ENCODE measurements at places on chromosomes 5 and 9. TPM values are rescaled to one million over a fixed set of nuclear protein-coding genes. Genes with fewer than 3 reads are reported as not detected.

FANCG gene
- total RNA-seq: 17.2 TPM

DRD1 gene
- not detected for total RNA-seq

- no peak for DNase-seq
Observed at GRCh38 chr9:33133186-33133585, 34.0 kb downstream of the B4GALT1 start.

DNA sequence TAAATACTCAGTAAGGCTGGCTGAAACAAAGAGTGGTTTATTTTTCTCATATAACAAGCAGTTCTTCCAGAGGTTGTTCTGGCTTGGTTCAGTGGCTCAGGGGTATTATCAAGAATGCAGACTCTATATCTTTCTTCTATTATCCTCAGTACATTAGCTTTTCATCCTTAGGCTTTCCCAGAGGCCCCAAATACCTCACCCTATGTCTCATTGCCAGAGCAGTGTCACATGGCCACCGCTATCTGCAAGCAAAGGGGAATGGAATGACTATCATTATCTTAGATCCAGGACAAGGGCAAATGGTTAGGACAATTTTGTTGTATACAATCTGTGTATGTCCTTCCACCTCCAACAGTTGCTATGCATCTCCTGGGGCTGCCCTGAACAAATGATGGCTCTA is 69.0 kb upstream of the SNX2 start:
- no peak for DNase-seq

CARTPT gene
- total RNA-seq: not detected

TMC1 gene
- not detected for total RNA-seq

THBS4 gene
- total RNA-seq: 0.98 TPM

DNA sequence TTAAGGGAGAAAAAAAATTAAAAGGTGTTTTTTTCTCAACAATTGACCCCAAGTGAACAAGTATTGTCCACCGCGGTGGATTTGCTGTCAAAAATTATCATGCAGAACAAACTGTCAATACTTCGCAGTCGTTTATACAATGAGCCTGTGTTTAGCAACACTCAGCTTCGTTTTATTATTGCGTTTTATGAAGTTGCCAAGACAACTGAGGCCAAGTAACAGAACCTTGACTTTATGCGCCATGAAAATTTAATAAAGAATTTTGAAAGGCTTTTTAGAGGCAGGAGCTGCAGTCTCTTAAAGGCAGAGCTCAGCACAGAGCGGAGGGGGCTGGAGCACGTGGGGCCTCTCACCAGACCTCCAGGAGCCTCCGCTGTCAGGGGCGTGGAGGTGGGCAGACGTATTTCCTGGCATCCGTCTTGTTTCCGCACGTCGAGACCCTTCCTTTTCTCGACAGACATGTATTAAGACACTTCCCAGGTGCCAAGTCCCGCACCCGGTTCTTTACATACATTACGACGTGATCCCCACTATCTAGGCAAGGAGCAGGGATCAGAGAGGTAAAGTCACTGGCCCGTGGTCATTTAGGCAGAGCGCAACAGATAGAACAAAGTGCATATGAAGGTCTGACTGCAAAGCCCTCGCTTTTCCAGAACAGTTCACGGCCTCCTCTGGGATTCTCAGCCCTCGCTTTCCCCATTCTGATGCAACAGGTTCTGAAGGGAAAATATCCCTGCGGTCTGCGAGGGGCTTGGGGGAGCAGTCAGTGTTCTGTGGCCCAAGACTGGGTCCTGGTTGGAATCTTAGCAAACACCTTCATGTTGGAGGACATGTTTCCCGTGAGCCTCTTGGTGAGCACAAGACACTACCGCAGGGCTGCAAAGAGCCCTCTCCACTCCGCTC is 164.4 kb downstream of the DAB2IP start:
- no peak for DNase-seq

DNA sequence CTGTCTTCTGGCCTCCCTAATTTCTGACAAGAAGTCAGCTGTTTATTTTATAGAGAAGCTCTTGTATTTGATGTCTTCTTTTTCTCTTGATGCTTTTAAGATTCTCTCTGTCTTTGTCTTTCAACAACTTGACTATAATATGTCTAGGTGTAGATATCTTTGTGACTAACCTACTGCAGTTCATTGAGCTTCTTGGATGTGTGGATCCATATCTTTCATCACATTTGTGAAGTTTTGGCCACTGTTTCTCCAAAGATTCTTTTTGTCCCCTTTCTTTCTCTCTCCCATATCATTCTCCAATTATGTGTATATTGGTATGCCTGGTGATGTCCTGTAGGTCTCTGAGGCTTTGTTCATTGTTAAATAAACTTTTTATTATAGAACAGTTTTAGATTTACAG is 16.7 kb downstream of the SPEF2 start:
- no peak for DNase-seq

NFX1 gene
- total RNA-seq: 34.1 TPM

GRCh38 chr9:35604578-35605350 is at the start of gene TESK1:
TESK1 (plus strand) TSS chr9:35605262; CDS start chr9:35605620, 358 bp downstream.
- no peak for DNase-seq

TMEFF1 gene
- not detected for total RNA-seq

DNA sequence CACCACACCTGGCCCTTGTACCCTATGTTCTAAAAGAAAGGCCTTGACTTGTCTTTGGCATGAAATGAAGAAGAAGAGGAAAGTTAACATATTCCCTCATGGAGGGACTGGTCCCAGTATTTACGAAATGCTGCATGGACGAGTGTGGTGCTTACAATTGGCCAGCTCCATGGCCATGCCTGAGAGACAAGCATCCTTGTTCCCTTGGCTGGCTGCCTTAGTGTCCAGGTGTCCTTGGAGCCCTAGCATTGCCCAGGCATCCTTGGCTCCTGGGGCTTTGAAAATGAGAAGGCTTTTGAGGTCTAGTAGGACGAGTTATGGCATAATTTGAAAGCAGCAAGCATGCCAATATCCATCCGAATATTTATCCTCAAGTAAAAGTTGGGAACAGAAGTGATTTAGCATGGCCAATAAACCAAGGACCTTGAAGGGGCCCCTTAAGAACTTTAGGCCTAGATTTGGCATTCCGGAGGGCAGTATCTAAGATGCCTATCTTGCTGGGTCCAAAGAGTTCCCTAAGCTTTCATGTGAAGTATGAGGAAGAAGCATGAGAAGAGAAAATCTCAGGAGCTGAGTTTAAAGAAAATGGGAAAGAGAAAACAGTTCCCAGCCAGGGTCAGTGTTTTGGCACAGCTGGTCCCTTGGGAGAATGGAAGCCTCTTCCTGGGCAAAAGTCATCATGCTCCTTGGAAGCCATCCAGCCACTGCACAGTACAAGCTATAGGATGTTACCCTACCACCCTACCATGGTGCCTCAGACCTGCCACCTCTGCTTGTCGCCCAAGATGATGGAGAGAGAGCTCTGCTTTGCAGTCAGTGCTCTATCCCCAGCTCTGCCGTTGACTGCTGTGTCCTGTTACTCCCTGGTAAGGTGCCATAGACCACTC is 91.0 kb downstream of the AOPEP start:
- DNase-seq: no peak

WDR38 gene
- total RNA-seq: not detected

GRCh38 chr5:178483620-178484019 is 106.6 kb downstream of the COL23A1 start:
- no peak for DNase-seq

CCDC192 gene
- total RNA-seq: not detected

GRCh38 chr5:53357439-53357838 is 123.0 kb upstream of the FST start:
- DNase-seq: no peak

GRCh38 chr5:2109566-2109965 is 226.8 kb upstream of the IRX4 start:
- DNase-seq: no peak

PDGFRB gene
- total RNA-seq: 173 TPM

GRCh38 chr5:139795074-139796001 is at the start of gene PSD2:
PSD2 (plus strand) TSS chr5:139795808; CDS start chr5:139809441, 13,633 bp downstream.
- no peak for DNase-seq

DNA sequence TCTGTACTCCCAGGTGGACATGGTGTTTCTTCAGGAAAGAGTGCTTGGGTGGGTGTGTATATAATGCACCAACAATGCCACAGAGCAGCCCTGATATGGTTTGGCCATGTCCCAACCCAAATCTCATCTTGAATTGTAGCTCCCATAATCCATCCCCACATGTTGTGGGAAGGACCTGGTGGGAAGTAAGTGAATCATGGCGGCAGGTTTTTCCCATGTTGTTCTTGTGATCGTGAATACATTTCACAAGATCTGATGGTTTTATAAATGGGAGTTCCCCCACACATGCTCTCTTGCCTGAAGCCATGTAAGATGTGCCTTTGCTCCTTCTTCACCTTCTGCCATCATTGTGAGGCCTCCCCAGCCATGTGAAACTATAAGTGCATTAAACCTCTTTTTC is 158.5 kb downstream of the NR3C1 start:
- DNase-seq: peak; percentile 52

BTNL8 gene
- not detected for total RNA-seq

PCDHGB6 gene
- total RNA-seq: 12.5 TPM

GRCh38 chr5:133123297-133123696 is 71.5 kb downstream of the HSPA4 start:
- no peak for DNase-seq

- DNase-seq: no peak
Observed at GRCh38 chr9:97563458-97564135, 62.1 kb downstream of the TMOD1 start.

- DNase-seq: peak; percentile 83
Observed at GRCh38 chr5:132370181-132370970, 866 bp downstream of the SLC22A5 start.

- DNase-seq: no peak
Observed at GRCh38 chr9:122207096-122207495, 21.7 kb downstream of the LHX6 start.

DNA sequence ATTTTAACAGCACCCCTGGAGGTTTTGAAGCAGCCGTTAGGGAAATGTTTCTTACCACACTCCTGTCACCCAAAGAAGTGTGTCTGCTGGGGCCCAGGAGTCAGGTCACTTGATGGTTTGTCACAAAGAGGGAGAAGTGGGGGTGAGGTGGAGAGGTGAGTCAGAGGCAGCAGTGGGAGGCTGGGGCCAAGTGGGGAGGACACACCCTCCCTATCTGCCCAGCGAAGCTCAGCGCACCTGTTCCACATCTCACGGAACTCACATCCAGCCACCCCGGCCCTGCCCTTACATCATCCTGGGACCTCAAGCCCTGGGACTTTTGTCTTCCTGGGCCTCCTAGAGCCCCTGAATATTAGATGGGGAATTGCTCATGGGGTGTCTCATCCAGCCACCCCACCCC is 171.1 kb upstream of the SMIM23 start:
- no peak for DNase-seq

DNA sequence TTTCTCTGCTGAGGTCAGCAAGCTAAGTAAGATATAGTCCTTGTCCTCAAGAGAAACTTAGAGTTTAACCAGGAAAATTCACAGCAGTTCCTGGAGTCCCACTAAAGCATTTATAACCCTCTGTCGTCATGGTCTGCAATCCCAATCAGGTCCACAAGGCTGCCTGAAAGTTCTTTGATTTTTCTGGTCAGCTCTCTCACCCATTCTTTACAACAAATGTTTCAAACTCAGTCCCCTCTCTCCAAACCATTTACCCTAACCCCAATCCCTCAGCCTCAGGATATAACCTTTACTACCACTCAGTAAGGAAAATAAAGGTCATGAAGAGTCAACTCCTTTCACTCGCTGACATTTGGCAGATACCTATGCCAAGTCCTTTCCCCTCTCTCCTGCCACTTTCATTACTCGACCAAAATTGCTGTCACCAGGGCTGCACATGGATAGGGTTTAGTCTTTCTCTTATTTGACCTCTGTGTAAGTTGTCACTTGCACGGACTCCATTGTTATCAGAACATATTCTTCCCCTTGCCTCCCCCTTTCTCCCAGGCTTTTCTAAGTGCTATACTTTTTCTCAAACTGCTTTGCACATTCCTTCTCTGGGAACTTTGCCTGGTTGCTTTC is 936.6 kb downstream of the NR2F1-AS1 start:
- no peak for DNase-seq

GRCh38 chr9:70398145-70398556 is 16.3 kb downstream of the KLF9 start:
- no peak for DNase-seq

ZDHHC11 gene
- total RNA-seq: 5.6 TPM
